ENCODE measurements at places on chromosomes 7 and 10.

DNA sequence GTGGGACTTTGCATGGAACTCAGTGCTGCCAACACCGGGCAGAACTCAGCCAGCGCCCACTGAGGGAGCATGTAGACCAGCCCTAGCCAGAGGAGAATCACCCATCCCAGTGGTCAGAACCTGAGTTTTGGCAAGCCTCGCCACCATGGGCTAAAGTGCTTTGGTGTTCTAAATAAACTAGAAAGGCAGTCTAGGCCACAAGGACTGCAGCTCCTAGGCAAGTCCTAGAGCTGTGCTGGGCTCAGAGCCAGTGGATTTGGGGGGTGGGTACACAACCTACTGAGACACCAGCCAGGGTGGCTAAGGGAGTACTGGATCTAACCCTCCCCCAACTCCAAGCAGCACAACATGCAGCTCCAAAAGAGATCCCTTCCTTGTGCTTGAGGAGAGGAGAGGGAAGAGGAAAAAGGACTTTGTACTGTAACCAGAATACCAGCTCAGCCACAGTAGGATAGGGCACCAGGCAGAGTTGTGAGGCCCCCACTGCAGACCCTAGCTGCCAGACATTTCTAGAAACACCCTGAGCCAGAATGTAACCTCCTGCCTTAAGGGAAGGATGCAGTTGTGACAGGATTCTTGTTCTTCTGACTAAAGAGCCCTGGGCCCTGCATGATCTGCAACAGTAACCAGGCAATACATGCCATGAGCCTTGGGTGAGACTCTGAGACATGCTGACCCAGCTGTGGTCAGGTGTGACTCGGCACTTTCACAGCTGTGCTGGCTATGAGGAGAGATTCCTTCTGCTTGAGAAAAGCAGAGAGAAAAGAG lies 24.4 kb downstream of the GSDME start:
- peak; percentile 26 for DNase-seq

DNA sequence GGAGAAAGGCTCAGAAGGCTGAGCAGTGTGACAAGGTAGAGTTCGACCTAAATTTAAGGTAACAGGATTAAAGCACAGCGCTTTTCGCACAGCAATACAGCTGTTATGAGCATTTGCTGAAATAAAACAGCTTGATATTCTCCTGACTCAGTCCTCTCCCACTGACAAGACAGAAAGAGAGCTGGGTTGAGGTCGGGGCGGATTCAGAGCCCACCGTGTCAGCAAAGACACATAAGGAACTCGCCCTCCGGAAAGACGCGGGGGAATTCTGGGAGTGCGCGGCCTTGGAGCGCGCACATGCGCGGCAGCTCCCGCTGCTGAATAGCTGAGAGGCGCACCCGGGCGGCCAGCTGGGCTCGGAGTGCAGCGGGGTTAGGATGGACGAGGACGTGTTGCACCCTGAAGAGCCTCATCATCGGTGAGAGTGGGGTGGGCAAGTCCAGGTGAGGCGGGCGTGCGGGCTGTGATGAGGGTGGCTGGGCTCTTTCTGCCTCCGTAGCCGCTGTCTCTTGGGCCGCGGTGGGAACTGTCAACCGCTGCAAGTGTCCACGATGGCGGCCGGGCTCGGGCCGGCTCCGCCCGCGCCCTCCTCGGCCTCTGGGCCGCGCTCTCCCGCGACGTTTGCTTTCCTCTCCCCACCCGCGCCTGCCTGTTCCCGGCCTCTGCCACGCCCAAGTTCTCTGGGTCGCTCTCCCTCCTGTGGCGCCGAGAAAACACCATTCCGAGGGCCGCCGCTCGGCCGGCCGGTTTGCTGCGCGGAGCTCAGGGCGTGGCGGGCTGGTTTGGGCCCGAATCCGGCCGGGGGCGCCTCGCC lies 120.6 kb downstream of the LYZL1 start:
- DNase-seq = peak; percentile 74

GRCh38 chr10:11865561-11865960 lies 42.4 kb downstream of the PROSER2 start:
- no peak for DNase-seq

DNA sequence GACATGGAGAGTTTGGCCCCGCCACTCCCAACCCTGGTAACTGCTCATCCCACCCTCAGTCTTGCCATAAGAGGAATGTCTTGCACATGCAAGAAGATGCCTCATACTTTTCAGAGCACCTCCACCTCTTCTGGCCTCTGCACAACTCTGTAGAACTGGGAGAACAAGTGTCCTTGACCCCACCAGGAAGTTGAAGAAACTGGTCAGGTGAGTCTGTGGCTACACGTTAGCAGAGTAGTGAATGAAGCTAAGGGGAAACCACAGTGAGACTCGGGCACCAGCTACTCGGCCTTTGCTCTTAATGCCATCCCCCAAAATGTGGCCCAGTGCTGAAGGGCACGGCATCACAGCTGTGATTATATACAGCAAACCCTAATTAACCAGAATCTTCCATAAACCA lies 110.1 kb downstream of the ARID5B start:
- no peak for DNase-seq

GRCh38 chr10:97178074-97178473 lies 7.7 kb downstream of the SLIT1 start:
- no peak for DNase-seq

GRCh38 chr10:121803611-121804010 lies 124.2 kb downstream of the ATE1 start:
- DNase-seq = no peak

DNA sequence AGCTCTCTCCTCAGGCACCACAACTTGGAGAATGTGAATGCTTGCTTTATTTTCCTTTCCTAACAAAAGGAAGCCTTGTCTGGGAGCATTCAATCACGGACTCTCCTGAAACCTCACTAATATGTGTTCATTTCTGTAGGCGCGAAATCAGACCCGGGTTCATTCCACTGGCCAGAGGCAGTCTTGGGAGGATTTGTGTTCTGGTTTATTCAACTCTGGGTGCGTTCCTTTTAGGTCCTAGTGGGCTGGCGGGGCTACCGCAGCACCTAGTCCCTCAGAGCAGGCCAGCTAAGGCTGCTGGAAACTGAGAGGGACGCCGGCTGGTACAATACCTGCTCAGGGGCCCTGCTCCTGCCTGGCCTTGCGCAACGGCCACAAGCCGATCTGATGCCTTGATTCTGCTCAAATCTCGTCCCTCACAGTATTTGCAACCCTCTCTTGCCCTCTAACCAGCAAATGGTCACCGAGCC lies 7.5 kb downstream of the HOXA4 start:
- DNase-seq = no peak

DNA sequence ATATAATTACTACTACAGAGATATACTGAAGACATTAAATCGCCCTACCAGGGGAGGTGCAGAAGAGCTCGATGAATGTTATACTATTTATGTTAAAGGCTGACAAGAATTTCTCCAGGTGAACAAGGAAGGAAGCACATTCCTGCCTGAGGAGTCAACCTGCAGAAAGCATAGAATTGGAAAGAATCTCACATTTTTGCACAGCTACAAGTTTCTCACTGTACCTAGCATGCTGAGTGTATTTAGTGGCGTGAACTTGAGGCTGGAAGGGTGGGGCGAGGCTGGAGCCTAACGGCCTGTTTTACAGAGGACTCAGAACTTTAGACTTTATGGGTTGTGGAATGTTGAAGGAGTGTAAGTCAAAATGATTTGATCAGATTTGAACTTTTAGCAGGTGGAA lies 373.6 kb upstream of the LRGUK start:
- no peak for DNase-seq

- DNase-seq = no peak
These were observed 51.4 kb downstream of the CHRM2 start for GRCh38 chr7:136919820-136920219.

- no peak for DNase-seq
These were observed 40.9 kb upstream of the ZNF32 start for GRCh38 chr10:43689618-43689954.

- no peak for DNase-seq
These were observed 8.8 kb upstream of the CLDN3 start for GRCh38 chr7:73778801-73779389.

- peak; percentile 81 for DNase-seq
These were observed at the start of gene GIGYF1 for GRCh38 chr7:100694098-100694745. TSS of gene GIGYF1 (minus strand) at chr7:100694250. CDS start at chr7:100688238, 6,012 bp downstream.

- no peak for DNase-seq
These were observed 19.9 kb upstream of the NEBL start for GRCh38 chr10:20916976-20917375.

- no peak for DNase-seq
These were observed 97.2 kb upstream of the DKK1 start for GRCh38 chr10:52216852-52217251.

DNA sequence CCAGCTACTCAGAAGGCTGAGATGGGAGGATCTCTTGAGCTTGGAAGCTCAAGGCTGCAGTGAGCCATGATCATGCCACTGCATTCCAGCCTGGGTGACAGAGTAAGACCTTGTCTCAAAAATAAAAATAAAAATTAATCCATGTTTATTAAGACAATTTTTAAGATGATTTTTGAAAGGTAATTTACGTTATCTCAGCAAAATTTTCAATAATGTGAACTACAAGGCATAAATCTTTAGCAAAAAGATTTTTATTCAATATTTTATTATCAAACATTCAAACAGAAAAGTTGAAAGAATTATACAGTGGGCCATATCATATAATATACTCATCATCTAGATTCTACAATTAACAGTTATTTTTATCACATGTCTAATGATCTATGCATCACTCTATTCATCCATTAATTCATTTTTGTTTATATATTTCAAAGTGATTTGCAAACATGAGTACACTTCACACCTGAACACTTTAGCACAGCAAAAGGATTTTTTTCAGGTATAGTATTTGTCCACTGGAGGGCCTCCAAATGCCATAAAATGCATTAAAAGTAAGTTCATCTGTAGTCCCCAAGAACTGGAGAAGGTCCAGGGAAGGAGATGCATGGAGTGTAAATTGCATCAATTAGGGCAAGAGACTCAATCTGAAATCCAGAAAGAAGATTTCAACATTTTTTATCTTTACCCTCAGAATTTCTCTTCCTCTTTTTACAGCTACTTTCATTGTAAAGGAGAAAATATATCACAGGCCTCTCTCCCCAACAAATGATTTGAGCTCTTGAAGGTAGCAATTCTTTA lies 38.6 kb upstream of the RSBN1L start:
- peak; percentile 64 for DNase-seq

DNA sequence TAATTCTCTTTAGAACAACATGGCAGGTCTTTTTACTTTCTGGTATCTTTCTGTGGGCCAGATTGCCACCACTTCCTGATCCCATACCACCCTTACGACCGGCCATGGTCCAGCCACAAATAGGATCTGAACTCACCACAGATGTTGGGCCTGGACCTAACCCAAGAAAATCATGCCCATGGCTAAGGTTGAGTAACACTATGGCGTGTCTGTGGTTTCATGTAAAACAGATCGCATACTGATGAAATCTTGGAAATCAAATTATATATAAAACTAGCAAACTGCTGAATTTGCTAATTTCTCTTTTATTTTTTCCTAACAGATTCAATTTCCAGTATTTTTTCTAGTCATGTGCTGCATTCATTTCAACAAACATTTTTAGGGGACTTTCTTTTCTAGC lies 77.2 kb downstream of the CH25H start:
- DNase-seq = no peak

GRCh38 chr10:68032113-68032512 lies 43.0 kb downstream of the HERC4 start:
- DNase-seq = no peak
